SW 1271 (cell line): ENCODE measurements at places on chromosomes 6 and 20.

- no peak for DNase-seq
Observed at GRCh38 chr20:48425817-48426612, 401.8 kb downstream of the PREX1 start.

DNA sequence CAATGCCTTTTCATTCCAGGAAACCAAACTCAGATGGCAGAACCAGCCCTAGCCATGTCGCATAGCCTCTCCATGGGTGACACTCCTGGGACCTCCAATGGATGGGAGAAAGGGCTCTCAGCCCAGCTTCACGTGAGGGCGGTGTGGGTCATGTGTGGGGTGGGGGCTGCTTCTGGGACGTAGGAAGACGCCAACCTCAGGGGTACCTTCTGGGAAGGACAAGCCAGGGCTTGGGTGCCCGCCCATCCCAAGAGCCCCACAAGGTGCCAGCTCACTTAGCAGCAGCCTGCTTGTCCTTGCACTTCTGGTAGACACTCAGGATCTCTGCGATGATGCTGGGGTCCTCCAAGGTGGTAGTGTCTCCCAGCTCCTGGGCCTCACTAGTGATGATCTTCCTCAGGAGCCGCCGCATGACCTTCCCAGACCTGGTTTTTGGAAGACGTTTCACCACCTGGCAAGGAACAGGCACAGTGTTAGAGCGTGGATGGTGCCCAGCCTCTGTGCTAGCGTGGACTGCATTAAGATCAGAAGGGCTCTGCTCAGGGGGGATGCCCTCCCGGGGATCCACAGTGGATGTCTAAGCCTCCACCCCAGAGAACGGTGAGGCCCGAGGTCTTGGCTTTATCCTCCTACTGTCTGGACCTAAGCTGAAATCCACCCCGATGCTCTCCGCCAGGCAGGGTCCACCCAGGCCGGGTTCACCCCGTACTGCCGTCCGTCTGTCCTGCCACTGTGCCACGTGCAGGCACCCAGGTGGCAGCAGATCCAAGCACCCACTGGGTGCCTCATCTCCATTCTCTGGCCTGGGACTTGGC is 15.1 kb upstream of the APMAP start:
- DNase-seq: no peak

GRCh38 chr20:17697171-17697570 is 2.6 kb upstream of the BANF2 start:
- DNase-seq: no peak

DNA sequence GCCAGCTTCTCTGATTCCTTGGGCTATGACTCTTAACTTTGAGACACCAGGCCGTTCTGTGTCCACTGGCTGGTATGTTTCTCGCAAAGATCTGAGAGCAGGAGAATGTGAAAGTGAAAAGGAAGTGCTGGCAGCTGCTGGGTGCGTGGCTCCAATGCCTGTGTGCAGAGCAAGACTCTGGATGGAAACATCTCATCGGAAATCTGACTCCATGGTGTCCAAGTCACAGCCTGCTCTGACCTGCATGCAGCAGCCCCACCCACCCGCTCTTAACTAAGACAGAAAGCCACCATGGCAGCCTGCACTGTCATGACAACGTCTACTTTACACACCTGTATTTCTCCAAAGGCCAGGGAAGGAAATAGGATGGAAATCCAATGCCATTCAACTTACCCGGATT is 66.3 kb upstream of the MPC1 start:
- no peak for DNase-seq
